ENCODE measurements at places on chromosomes 12 and 14.

DNA sequence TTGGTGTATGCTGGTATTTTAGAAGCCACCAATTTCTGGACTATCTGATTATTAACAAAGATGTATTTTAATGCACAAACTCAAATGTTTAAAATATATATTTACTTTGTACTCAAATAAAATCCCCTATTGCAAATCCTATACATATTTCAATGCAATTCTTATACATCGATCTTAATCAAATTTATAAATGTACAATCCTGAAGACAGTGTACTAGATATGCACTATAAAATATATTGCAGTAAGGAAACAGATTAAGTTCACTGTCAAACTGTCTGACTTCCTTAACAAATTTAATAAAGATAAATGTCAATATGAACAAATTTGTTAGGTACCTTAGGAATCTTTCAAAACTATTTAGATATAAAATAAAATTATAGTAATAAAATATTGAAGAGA lies 43.9 kb downstream of the FOXA1 start:
- DNase-seq, result no peak

- peak; percentile 40 for DNase-seq
Measured at GRCh38 chr14:56195704-56196103, 77.5 kb downstream of the PELI2 start.

GRCh38 chr14:51527073-51527472 lies 124.6 kb upstream of the FRMD6 start:
- DNase-seq, result no peak

DNA sequence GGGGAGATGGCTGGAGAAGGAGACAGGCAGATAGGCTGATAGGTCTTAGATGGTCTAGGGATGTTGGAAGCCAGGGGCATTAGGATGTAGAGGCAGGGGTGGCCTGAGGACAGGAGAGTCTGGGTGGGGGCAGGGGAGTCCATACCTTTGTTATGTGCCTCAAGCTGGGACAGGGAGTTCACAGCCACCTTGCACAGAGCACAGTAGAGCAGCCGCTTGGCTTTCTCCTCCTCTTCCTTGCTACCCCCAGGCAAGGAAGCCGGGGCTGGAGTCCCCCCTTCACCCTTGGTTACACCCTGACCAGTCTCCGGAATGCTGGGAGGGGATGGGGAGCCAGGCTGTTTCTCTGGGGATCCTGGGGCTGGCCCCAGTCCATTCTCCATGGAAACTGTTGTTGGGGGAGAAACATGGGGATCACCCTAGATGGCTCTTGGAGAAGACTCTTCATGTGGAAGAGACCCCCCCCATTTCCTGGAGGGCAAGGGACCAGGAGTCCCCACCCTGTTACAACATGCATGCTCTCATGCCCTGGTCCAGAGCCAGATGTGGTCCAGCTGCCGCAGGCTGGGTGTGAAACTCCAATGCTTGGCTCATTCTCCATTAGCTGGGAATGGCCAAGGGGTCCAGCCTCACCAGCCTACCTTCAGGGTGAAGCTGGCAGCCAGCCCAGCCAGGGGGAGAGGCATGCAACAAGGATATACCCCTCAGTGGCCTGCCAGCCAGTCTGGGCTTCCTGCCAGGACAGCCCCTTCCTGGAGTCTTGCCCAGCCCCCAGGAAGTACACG lies 7.2 kb upstream of the GPR84 start:
- DNase-seq, result no peak

DNA sequence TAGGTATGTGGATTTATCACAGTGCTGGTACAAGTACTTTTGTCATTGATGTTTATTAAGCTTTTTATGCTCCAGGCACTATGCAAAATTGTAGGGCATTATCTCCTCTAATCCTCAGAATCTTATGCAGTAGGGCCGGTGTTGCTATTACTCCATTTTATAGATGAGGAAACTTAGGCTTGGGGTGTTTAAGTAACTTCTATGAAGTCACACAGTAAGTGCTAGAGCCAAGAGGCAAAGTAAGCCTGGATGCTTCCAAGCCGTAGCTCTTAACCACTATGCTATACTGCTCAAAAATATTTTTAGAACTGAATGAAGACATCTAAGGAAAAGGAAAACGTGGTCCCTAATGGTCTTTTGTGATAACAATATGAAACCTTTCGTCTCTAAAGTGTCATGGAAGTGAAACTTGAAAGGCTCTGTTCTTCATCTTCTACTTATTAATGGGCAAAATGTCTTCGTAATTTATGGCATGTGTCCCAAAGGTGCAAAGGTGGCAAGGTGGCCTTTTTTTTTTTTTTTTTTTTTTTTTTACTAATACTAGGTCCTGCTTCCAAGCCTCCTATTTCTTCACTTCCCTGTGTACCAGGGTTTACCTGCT lies 85.2 kb downstream of the ETV6 start:
- no peak for DNase-seq

- no peak for DNase-seq
Measured at GRCh38 chr14:103551338-103551762, 11.1 kb downstream of the BAG5 start.

GRCh38 chr14:22580625-22581024 lies 8.4 kb downstream of the DAD1 start:
- DNase-seq, result no peak

GRCh38 chr12:98721204-98721702 lies 76.2 kb downstream of the APAF1 start:
- DNase-seq, result no peak

DNA sequence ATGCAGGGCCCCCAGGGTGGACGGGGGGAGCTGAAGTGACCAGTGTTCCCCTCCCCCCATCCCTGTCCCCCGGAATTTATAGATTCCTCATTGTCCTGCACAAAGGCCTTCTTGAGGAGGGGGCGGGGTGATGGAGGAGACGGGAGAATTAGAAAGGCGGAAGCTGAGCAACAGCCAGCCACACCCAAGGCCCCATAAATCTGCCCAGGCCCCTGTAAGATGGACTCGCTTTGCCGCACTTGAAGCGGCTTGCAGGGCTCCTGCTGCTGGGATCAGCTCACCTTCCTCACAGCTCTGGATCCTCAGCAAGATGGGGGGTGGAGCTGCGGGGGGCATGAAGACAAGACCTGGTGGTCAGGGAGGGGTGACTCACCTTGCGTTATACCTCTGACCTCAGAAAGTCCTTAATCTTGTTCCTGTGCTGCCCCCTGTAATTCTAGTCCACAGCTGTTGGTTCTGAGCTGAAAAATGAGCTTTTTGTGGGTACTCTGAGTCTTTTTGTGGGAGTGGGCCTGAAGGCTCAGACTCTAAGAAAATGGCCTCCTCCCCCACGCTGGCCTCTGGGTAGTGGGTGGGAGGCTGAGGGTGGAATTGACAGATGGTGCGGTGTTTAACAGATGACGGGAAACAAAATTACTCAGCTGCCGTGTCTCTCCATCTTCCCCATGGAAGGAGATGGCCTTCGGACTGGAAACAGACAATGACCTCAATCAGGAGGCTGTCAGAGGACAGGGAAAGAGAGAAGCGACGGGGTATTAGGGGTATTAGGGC lies 15.8 kb upstream of the ANKRD33 start:
- DNase-seq, result no peak

DNA sequence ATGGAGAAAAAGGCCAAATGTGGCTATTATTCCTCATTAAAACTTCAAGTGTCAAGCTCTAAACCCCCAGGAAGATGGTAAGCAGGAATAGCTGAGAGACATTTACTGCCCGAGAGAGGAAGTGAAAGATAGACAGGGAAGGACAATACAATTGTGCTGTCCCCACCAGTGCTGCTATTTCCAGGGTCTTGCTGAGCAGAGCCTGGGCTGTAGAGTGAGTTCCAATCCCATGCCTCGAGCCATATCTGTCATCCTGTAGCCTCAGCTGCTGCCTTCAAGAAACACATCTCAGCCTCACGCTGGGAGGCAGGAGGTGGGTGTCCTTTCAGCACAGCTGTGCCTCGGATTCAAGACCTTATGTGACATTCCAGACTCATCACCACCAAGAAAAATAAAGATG lies 114.0 kb downstream of the RPAP3 start:
- DNase-seq, result no peak

GRCh38 chr12:111584959-111585358 lies 14.2 kb downstream of the ATXN2 start:
- DNase-seq, result no peak

- no peak for DNase-seq
Measured at GRCh38 chr14:99181241-99181640, 90.8 kb downstream of the BCL11B start.

- no peak for DNase-seq
Measured at GRCh38 chr12:6768990-6769389, 2.8 kb downstream of the PTMS start.

- DNase-seq, result no peak
Measured at GRCh38 chr12:68291396-68292036, 38.1 kb upstream of the IL22 start.

DNA sequence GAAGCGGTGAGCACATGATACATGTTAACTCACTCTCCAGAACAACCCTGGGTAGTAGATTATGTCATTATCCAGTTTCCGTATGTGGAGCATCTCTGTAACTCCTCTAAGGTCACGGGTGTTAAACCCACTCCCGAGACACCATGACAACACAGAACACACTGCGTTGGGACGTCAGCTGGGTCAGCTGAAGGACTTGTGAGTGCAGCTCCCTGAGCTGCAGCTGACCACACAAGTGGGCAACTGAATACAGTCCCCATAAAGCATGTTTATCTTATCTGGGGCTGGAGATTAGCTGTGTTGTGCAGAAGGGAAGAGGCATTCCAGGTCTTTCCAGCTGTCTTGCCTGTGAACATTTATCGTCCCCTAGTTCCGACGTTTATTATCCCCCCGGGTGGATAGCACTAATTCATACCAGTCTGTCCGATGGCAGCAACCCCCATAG lies 211.5 kb downstream of the CHST11 start:
- DNase-seq, result no peak

GRCh38 chr14:69818758-69819191 lies 21.7 kb upstream of the SLC10A1 start:
- DNase-seq, result peak; percentile 72

GRCh38 chr12:7016958-7017571 lies 1.2 kb downstream of the LPCAT3 start:
- DNase-seq, result no peak

- DNase-seq, result no peak
Measured at GRCh38 chr12:25546318-25546717, 6.8 kb downstream of the LMNTD1 start.

- DNase-seq, result no peak
Measured at GRCh38 chr14:76329154-76329928, 46.6 kb upstream of the ESRRB start.

- DNase-seq, result no peak
Measured at GRCh38 chr12:106696681-106697417, 77.6 kb upstream of the RIC8B start.

DNA sequence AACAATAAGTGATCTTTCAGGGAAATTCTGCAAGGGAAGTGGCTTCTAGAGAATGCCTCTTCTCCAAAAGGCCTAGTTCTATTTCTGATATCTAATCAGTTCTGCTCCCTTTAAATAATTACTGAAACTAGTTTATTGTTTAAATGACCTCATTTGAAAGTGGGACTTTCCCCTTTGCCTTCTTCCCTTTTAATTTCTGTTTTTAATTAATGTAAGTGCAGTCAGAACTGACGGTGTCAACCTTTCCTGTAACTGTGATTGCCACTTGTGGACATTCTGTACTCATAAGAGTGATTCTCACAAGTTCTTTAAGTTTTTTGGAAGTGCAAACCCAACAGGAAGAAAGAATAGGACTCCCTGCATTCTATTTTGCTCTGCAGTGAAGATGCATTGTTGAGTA lies 265.3 kb upstream of the PLEKHG7 start:
- DNase-seq, result no peak

- no peak for DNase-seq
Measured at GRCh38 chr12:19222558-19222957, 93.0 kb downstream of the PLEKHA5 start.

- no peak for DNase-seq
Measured at GRCh38 chr12:52207895-52208294, 16.1 kb upstream of the KRT80 start.

- DNase-seq, result no peak
Measured at GRCh38 chr12:66956300-66956699, 277.4 kb upstream of the GRIP1 start.
